Activated CD8-positive, alpha-beta memory T cell treated with anti-CD3 and anti-CD28 coated beads, Interleukin-2, amount 10 ng/mL, durations not matched to agents 7 days and 5 days (primary cell): ENCODE measurements at places on chromosomes 3 and 15. TPM values are rescaled to one million over a fixed set of nuclear protein-coding genes. Genes with fewer than 3 reads are reported as not detected.

- DNase-seq = no peak
Measured at GRCh38 chr3:123508178-123508577, 59.3 kb upstream of the ADCY5 start.

GRCh38 chr15:49196856-49197255, 26.8 kb downstream of the GALK2 start:
- no peak for DNase-seq

Gene EFHB
- total RNA-seq = not detected

Gene SLC24A5
- total RNA-seq = not detected

Gene GOLGA6L10
- 2.2 TPM for total RNA-seq

Gene CACNA1D
- total RNA-seq = 0.41 TPM
